NAMALWA (cell line): ENCODE measurements at places on chromosomes 4 and X.

DNA sequence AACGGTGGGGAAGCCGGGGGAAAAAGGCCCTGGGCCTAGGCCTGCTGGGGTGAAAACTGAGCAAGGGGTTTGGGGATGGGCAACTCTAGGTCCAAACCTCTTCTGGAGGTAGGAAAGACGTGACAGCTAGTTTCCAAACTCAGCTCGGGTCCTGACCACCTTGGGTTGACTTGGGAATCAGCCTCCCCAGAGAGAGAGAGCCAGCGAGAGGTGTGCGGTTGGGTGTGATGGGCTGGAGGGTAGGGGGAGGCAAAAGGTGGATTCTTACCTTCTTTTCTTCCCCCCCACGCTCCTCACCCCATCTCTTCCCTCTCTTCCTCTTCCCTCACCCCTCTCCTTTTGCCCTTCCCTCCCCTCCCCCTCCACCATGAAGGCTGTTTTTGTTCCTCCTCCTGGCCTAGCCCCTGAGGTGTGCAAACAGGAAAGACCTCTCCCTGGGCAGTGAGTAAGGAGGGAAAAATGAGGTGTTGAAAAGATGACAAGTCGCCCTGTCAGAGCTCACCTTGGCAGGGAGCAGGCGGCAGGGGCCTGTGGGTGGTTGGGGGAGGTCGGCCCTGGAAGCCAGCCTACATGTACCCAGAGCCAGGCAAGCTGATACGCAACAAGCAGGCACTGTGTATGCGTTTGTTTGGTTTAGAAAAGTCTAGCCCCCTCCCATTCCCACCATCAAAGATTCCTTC is 14.8 kb downstream of the PJA1 start:
- DNase-seq, result no peak

DNA sequence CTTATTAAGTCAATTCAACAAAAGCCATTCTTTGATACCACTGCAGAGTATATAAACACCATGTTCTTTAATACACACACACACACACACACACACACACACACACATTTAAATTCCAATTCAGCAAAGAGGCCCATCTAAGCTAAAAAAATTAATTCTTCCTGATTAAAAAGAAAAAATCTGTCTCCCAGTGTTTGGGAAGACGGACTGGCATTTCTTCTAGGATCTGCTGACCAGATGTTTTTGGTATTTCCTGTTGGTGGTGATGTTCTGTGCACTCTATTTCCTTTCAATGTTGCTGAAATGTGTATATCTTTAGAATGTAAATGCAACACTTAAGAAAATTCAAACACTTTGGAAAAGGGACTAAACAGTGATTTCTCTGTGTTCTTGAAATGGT is 243.8 kb downstream of the THOC2 start:
- no peak for DNase-seq

GRCh38 chr4:36385951-36386571 is 104.6 kb downstream of the DTHD1 start:
- peak; percentile 47 for DNase-seq

DNA sequence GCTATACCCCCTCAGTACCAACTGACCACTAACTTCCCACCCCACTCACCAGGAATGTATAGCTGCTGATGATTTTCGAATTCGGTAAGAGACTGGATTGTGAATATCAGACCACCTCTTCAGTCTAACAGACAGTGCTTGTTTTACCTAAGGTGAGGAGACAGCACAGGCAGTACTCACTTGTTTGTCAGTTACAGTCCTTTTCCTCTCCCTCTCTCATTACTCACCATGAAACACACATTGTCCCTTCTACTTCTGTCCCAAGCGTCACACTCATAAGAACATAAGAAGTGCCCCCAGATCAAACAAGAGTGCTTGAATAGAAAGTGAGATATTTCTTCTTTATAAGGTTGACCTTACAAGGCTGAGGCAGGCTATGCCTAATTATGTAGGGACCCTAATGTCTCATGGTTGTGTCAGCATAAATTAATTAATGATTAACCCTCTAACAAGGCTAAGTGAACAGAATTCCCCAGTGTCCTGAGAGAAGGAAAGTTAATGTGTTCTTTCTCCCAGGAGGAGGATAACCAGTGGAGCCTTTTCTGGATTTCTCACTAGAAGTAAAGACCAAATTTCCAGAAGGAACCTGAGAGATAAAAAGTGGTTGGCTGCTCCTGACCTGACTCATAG is 32.2 kb downstream of the ZCCHC12 start:
- DNase-seq, result no peak

DNA sequence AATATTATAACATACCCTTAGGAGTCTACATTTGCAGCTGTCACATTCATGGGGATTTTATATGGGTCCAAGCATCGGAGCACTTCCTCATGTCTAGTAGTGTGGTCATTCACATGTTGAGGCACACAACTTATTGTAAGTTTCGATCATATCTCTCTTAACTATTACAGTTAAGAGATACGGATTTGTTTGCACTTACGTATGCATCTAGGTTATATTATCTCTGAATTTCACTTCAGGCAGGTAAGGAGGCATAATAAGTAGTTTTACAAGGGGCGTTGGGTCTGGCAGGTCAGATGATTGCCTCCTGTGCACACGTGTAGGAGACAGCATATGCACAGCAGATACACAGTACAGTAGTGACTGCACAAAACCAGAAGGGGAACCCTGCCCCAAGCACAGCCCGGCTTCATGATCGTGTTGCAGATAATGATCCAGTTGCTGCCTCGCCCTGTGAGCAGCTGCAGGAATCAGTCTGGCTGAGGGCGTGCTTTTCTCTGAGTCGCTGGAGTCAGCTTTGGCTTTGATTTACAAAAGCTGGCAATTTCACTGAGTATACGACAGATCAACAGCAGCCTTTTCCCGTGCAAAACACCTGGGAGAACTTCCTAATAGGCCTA is 302.9 kb upstream of the GATB start:
- no peak for DNase-seq

- DNase-seq, result no peak
Measured at GRCh38 chr4:51833236-51833635, 9.7 kb upstream of the DCUN1D4 start.
